ENCODE measurements at places on chromosomes 6 and 20.

DNA sequence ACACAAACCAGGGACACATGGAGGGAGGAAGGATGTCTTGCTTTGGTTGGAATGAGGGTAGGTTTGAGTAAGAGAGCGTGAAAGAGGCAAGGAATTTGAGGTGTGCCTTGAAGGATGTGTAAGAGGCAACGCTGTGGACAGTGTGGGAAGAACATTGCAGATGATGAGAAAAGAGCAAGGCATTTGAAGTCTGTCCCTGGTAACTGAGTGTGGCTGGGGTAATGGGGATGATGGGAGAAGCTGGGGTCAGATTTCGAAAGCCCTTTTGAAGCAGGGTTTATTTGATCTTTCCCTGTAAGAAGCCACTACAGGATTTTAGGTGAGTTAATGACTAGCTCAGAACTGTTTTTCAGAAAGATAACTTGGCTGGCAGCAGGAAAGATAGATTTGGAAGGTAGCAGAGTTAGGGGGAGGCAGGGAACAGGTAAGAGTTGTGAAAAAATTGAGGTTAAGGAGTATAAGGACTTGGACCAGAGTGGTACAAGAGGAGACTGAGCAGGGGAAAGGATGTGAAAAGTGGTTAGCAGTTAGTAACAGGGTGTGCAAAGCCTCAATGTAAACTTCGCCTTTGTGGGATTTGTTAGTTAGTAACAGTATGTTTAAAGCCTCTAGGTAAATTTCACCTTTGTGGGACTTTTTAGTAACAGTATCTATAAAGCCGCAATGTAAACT lies 17.7 kb downstream of the UTRN start:
- no peak for DNase-seq

DNA sequence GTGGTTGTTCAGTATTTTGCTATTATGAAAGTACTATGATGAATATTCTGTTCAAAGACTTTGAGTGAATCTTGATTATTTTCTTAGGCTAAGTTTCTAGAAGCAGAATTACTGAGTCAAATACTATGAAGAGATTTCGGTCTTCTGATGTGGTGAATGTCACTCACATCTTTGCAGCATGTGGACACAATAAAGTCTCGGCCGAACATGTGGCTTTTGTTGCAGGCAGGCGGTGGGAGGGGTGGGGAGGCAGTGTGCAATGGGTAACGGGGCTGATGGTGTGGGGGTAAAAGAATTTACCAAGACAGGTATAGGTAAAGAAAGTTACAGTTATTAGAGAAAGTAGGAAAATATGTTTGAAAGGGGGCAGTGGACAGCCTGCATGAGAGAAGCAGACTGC lies 156.4 kb upstream of the DTNBP1 start:
- DNase-seq = no peak

DNA sequence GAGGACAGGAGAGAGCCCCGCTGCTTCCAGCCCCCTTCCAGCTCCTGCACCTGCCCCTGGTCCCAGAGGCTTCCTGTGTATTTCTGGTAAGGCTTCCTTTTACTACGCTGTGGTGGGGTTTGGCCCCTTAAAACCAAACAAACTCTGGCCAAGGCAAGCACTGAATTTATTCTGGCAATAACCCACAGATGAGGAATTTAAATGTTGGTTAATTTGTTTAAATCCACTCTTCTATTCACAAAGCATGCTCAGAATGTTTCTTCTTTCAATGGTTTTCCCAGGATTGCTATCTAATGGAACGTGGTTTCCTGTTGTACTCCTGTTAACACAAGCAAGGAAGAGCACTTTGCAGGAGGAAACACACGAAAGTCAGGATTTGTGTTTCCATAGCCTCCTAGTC lies 236.5 kb upstream of the FOXQ1 start:
- no peak for DNase-seq

DNA sequence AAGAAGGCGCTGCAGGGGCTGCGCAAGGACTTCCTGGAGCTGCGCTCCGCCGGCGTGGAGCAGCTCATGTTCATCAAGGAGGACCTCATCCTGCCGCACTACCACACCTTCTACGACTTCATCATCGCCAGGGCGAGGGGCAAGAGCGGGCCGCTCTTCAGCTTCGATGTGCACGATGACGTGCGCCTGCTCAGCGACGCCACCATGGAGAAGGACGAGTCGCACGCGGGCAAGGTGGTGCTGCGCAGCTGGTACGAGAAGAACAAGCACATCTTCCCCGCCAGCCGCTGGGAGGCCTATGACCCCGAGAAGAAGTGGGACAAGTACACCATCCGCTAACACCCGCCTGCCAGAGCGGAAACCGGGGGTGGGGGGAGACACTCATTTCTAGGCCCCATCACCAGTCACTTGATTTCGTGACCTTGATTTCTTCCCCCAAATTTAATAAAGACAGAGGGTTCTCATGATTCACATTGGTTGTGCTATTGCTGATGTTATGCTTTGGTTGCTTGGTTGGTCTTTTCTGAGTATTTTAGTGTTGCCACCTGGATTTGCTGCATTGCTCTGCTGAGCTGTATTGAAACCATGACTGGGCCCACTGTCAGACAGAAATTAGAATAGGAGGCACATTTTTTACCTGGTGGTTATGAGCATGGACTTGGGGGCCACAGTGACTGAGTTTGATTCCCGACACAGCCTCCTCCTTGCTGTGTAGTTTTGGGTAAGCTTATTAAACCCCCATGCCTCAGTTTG lies 1.5 kb downstream of the FAM50B start:
- DNase-seq = no peak

Measured in bone marrow (tissue), 2 donors.